Lower lobe of right lung (tissue), 2 donors: ENCODE measurements at places on chromosomes 5 and 9. TPM values are rescaled to one million over a fixed set of nuclear protein-coding genes. Genes with fewer than 3 reads are reported as not detected.
A peak's percentile ranks its signal among the peaks of the same experiment; 100 is the strongest.

S1PR3 gene
- total RNA-seq = 10.0 TPM

PALM2AKAP2 gene
- total RNA-seq = 26.2 TPM

PCDHAC2 gene
- total RNA-seq = 5.8 TPM

PRDM9 gene
- total RNA-seq = not detected

IFNA7 gene
- not detected for total RNA-seq

NOXA1 gene
- 6.9 TPM for total RNA-seq

YIPF5 gene
- 46.4 TPM for total RNA-seq

PDGFRB gene
- 89.3 TPM for total RNA-seq

CA9 gene
- not detected for total RNA-seq

CD72 gene
- total RNA-seq = 4.5 TPM

PTPA gene
- 100 TPM for total RNA-seq

- no peaks in the 10 kb centered on the region for H3K36me3 ChIP-seq
- H3K27ac ChIP-seq = no peak overlapping the region
- H3K27me3 ChIP-seq = no peaks in the 10 kb centered on the region
- DNase-seq = no peak
Measured at GRCh38 chr5:66689522-66690220, 93.5 kb downstream of the MAST4 start.

- H3K4me1 ChIP-seq = no peaks in the 10 kb centered on the region
- H3K36me3 ChIP-seq = no peaks in the 10 kb centered on the region
- no peak for DNase-seq
Measured at GRCh38 chr5:71904852-71905251, 185.8 kb downstream of the CARTPT start.

GRCh38 chr5:36675282-36675681, 68.9 kb downstream of the SLC1A3 start:
- H3K4me1 ChIP-seq = no peaks in the 10 kb centered on the region
- no peak overlapping the region for H3K4me3 ChIP-seq
- H3K27me3 ChIP-seq = no peaks in the 10 kb centered on the region
- H3K36me3 ChIP-seq = no peaks in the 10 kb centered on the region

- no peak for DNase-seq
- H3K27ac ChIP-seq = peak overlapping the region; percentile 83
- H3K27me3 ChIP-seq = no peaks in the 10 kb centered on the region
- H3K4me3 ChIP-seq = peak overlapping the region; percentile 67
- H3K4me1 ChIP-seq = peaks cover 40% of the 10 kb centered on the region
- no peaks in the 10 kb centered on the region for H3K36me3 ChIP-seq
Measured at GRCh38 chr5:140630292-140631035, 2.5 kb downstream of the CD14 start.

- no peak overlapping the region for H3K27ac ChIP-seq
- DNase-seq = no peak
- H3K4me1 ChIP-seq = no peaks in the 10 kb centered on the region
- no peak overlapping the region for H3K4me3 ChIP-seq
- no peaks in the 10 kb centered on the region for H3K27me3 ChIP-seq
Measured at GRCh38 chr9:71431931-71432330, 310.5 kb upstream of the TRPM3 start.

DNA sequence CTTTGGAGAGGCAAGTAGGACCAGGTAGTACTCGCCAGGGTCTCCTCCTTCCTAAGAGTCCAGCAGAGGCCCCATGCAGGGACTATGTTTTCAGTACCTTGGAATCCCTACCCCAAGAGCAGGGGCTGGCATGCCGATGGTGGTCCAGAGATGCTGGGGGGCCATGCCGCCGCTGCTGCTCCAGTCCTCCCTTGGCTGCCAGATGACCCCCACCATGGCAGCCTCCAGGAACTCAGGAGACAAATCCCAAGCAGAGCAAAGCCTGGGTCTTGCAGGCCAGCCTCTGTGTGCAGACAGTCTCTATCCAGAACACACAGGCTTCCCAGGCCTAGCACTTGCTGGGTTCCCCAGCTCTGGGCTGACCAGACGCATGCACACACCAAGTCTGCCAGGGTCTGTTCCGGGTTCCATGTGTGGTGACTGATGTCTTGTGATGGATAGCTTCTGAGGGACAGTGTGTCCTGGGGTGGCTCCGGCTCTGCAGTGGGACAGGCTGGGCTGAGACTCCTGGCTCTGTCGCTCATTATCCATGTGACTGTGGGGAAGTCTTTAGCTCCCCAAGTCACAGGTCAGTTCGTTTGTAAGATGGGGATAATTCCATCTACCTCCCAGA, 127.3 kb downstream of the CRB2 start:
- no peak overlapping the region for H3K4me3 ChIP-seq
- no peak for DNase-seq
- H3K36me3 ChIP-seq = no peaks in the 10 kb centered on the region
- H3K27me3 ChIP-seq = no peaks in the 10 kb centered on the region
- H3K4me1 ChIP-seq = no peaks in the 10 kb centered on the region

GRCh38 chr5:67842806-67843205, 372.8 kb upstream of the PIK3R1 start:
- no peak for DNase-seq
- H3K36me3 ChIP-seq = no peaks in the 10 kb centered on the region
- no peaks in the 10 kb centered on the region for H3K27me3 ChIP-seq
- H3K27ac ChIP-seq = no peak overlapping the region
- H3K4me3 ChIP-seq = no peak overlapping the region

GRCh38 chr5:158560170-158560569, 539.5 kb downstream of the EBF1 start:
- H3K27me3 ChIP-seq = no peaks in the 10 kb centered on the region
- no peak for DNase-seq
- no peaks in the 10 kb centered on the region for H3K4me1 ChIP-seq

- peaks cover 35% of the 10 kb centered on the region for H3K4me1 ChIP-seq
- no peaks in the 10 kb centered on the region for H3K36me3 ChIP-seq
- H3K27me3 ChIP-seq = no peaks in the 10 kb centered on the region
- DNase-seq = no peak
- H3K27ac ChIP-seq = no peak overlapping the region
Measured at GRCh38 chr9:126959336-126959735, 44.8 kb downstream of the RALGPS1 start.

DNA sequence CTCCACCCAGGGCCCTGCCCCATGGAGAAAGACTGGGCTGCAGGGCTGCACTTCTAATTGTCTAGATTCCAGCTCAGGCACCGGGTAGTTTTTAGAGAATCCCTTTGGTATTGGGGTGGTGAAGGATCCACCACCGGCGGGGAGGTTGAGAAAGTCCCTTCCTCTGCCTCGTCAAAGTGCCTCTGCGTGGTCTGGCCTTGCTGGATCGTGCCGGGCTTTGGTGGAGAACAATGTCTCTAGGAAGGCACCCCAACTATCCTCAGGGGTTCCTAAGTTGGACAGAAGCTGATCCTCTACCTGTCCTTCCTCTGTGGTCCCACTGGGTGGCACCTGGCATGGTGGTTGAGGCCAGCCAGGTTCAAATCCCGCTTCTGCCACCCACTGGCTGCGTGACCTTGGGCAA, 7.3 kb upstream of the AMBP start:
- no peak for DNase-seq
- H3K4me1 ChIP-seq = peaks cover 21% of the 10 kb centered on the region
- H3K27me3 ChIP-seq = no peaks in the 10 kb centered on the region
- H3K27ac ChIP-seq = no peak overlapping the region

- no peak for DNase-seq
- H3K4me1 ChIP-seq = no peaks in the 10 kb centered on the region
- H3K27me3 ChIP-seq = no peaks in the 10 kb centered on the region
- no peaks in the 10 kb centered on the region for H3K36me3 ChIP-seq
- no peak overlapping the region for H3K27ac ChIP-seq
Measured at GRCh38 chr5:112930082-112930344, 8.0 kb upstream of the REEP5 start.

GRCh38 chr5:94623011-94623410, 4.5 kb downstream of the SLF1 start:
- no peak overlapping the region for H3K27ac ChIP-seq
- H3K4me1 ChIP-seq = peaks cover 10% of the 10 kb centered on the region
- H3K27me3 ChIP-seq = no peaks in the 10 kb centered on the region
- no peak for DNase-seq
- no peak overlapping the region for H3K4me3 ChIP-seq
- no peaks in the 10 kb centered on the region for H3K36me3 ChIP-seq

GRCh38 chr9:133609311-133610098, at the start of gene FAM163B:
Gene FAM163B, minus strand, starts transcription at chr9:133609389. Its CDS starts 29,166 bp downstream, at chr9:133580223.
- no peak within 1 kb of the TSS for H3K27ac ChIP-seq
- peak; percentile 45 for DNase-seq
- peaks cover 75% of the 10 kb centered on the region for H3K27me3 ChIP-seq

DNA sequence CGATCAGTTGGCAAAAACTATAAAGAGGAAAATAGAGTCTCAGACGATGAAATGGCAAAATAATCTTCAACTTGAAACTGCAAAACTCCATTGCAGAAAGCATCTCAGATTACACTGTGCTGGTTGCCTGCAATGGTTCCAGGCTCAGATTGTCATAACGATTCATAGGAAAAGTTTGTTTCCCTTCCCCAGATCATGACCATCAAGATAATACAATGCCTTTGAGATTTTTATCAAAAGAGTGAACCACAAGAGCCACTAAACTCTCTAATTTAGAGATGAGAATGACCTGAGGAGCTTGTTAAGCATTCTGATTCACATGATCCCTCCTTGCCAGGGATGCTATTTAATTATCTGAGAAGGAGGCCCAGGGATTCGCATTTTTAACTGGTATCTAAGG, 52.6 kb upstream of the ITGA1 start:
- no peaks in the 10 kb centered on the region for H3K4me1 ChIP-seq
- no peak overlapping the region for H3K27ac ChIP-seq
- no peaks in the 10 kb centered on the region for H3K36me3 ChIP-seq
- DNase-seq = no peak

DNA sequence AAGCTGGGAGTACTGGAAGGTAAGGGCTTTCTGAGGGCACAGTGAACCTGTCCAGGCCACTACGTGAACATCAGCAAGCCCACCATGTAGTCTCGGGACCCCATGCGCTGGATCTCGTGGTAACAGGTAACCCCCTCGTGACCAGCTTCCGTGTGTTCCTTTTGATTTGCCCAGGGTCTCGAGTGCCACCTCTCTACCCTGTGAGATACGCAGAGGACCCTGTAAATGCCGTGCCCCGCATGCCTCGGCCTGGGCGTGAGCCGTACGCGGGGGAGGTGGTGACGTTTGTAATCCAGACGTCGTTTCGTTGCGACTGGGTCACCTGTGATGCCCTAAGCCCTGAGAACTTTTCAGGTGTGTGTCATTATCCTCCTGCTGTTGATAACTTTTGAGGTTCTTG, 45.5 kb downstream of the TENT4A start:
- no peak for DNase-seq
- no peak overlapping the region for H3K4me3 ChIP-seq
- H3K27ac ChIP-seq = no peak overlapping the region
- no peaks in the 10 kb centered on the region for H3K27me3 ChIP-seq

DNA sequence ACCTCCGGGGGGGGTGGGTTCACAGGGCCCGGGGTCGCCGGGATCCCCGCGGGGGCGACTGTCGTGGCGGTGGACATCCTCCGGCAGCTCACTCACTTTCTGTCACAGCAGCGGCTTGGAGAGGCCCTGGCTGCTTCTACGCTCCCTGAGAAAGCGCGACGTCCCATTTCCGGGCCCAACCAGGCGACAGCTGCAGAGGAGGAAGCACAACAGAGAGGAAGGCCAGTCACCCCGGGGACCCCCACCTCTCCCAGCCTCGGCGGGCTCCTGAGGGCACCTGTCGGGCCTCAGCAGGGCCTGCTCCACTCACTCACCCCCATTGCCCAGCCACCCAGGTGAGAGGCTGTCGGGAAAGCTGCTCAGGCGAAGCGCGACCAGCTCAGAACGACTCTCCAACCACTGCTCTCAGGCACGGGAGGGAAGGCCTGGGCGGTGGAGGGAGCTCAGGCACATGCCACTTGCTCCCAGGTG, 14.4 kb downstream of the BRD3 start:
- DNase-seq = peak; percentile 43
- H3K27ac ChIP-seq = no peak overlapping the region
- H3K4me1 ChIP-seq = peaks cover 36% of the 10 kb centered on the region

- H3K27ac ChIP-seq = peak overlapping the region; percentile 28
- peaks cover 12% of the 10 kb centered on the region for H3K36me3 ChIP-seq
- no peak overlapping the region for H3K4me3 ChIP-seq
- DNase-seq = no peak
- peaks cover 30% of the 10 kb centered on the region for H3K4me1 ChIP-seq
- H3K27me3 ChIP-seq = no peaks in the 10 kb centered on the region
Measured at GRCh38 chr5:172667786-172668593, 26.9 kb downstream of the NEURL1B start.

- no peak overlapping the region for H3K27ac ChIP-seq
- no peak overlapping the region for H3K4me3 ChIP-seq
- H3K4me1 ChIP-seq = no peaks in the 10 kb centered on the region
- DNase-seq = no peak
- no peaks in the 10 kb centered on the region for H3K36me3 ChIP-seq
Measured at GRCh38 chr5:71946343-71947030, 160.8 kb upstream of the MAP1B start.

DNA sequence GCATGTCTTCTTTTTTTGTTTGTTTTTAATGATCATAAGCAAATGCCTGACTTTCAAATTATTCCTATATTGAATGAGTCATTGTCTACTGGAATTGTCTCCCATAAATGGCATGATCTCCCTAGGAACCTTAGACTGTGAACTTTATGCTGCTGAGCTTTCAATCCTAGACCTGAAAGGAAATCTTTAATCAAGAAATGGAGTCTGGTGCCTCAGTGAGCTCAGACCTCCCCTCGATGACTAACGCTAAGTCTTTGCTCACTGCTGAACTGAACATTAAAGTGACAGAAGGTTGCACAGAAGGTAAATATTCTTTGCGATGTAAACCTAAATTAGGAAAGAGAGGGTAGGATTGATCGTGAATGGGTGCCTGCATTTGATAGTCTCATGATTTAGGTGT, 745.2 kb upstream of the WWC1 start:
- DNase-seq = no peak
- no peaks in the 10 kb centered on the region for H3K36me3 ChIP-seq
- no peak overlapping the region for H3K27ac ChIP-seq
- no peaks in the 10 kb centered on the region for H3K4me1 ChIP-seq

GRCh38 chr9:117737721-117738226, 33.6 kb downstream of the TLR4 start:
- no peaks in the 10 kb centered on the region for H3K36me3 ChIP-seq
- H3K27me3 ChIP-seq = no peaks in the 10 kb centered on the region
- DNase-seq = no peak
- no peak overlapping the region for H3K27ac ChIP-seq
- H3K4me3 ChIP-seq = no peak overlapping the region

- no peaks in the 10 kb centered on the region for H3K27me3 ChIP-seq
- peaks cover 32% of the 10 kb centered on the region for H3K4me1 ChIP-seq
- no peak overlapping the region for H3K4me3 ChIP-seq
- peaks cover 63% of the 10 kb centered on the region for H3K36me3 ChIP-seq
- peak overlapping the region; percentile 41 for H3K27ac ChIP-seq
- DNase-seq = no peak
Measured at GRCh38 chr9:87685441-87685840, 40.5 kb upstream of the CTSL start.

- H3K4me1 ChIP-seq = no peaks in the 10 kb centered on the region
- no peaks in the 10 kb centered on the region for H3K27me3 ChIP-seq
- peaks cover 86% of the 10 kb centered on the region for H3K36me3 ChIP-seq
- H3K27ac ChIP-seq = no peak overlapping the region
Measured at GRCh38 chr5:16668194-16668593, 51.4 kb upstream of the RETREG1 start.

GRCh38 chr5:7751874-7752273, 99.1 kb downstream of the CFAP90 start:
- peaks cover 6% of the 10 kb centered on the region for H3K27me3 ChIP-seq
- DNase-seq = no peak
- H3K27ac ChIP-seq = no peak overlapping the region
- H3K4me1 ChIP-seq = no peaks in the 10 kb centered on the region
- H3K4me3 ChIP-seq = no peak overlapping the region

GRCh38 chr5:77770293-77771005, 5.7 kb downstream of the TBCA start:
- H3K27ac ChIP-seq = no peak overlapping the region
- H3K4me1 ChIP-seq = peaks cover 27% of the 10 kb centered on the region
- peaks cover 24% of the 10 kb centered on the region for H3K36me3 ChIP-seq
- no peaks in the 10 kb centered on the region for H3K27me3 ChIP-seq
